Left renal pelvis (tissue), 4 donors: ENCODE measurements at places on chromosomes 7 and 10.

GRCh38 chr7:16951483-16952080, 69.8 kb upstream of the AGR3 start:
- no peak for DNase-seq

DNA sequence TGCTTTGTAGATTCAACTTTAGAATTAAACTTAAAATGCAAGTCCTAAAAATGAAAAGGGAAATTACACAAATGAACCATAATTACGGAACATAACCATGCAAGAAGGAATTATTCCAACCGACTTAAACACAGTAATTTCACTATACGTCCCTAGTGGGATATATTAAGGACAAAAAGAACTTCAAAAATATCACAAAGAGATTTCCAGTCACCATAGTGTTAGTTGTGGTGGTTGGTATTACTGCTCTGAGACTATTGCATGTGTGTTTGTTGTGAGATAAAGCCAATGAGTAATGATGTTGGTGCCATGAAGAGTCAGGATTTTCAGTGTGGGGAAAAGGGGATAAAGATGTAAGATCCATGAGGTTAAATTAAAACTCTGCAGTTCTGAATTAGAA, 49.6 kb downstream of the KCNH2 start:
- DNase-seq = no peak

DNA sequence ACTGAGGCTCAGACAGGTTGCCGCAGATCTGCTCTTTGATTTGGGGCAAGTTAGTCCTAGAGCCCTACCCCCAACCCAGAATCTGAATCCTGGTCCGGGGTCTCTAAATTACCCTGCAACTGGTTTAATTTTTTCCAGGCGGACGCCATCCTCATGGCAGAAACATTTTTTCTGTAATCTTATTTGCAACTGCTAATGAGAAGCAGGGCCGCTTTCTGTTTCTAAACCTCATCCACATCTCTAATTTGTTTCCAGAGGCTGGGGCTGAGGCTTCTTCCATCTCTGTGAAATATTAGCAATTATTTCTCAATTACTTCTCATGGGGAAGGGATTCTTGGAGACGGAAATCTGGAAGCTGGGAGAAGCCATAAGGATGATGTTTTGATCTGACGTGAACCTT, 261.6 kb downstream of the RPS24 start:
- DNase-seq = no peak

GRCh38 chr7:83941300-83941699, 253.3 kb downstream of the SEMA3A start:
- DNase-seq = no peak

- DNase-seq = no peak
Measured at GRCh38 chr10:110167149-110167548, 40.3 kb upstream of the MXI1 start.

DNA sequence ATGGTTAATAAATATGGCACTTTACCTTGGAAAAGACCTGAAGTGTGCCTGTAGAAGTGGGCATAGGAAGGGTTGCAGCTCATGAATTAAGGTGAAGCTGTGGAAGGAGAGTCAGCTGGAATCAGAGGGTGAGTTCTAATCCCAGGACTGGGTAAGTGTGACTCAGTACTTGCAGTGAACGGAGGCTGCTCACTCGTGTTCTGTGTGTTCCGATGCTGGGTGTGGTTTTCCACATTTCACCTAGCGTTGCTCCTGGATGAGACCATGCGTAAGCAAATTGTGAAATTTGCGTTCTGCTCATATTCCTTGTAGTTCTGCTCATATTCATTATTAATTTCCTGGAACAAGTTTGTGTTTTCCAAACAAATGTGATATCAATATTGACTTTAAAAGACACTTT, 22.4 kb upstream of the TMEM236 start:
- DNase-seq = no peak

GRCh38 chr10:121988361-121989324, at the start of gene TACC2:
Gene TACC2, plus strand, starts transcription at chr10:121989163. Its CDS starts 32,819 bp downstream, at chr10:122021982.
- DNase-seq = no peak

- no peak for DNase-seq
Measured at GRCh38 chr7:32020551-32021159, 49.6 kb downstream of the PDE1C start.

DNA sequence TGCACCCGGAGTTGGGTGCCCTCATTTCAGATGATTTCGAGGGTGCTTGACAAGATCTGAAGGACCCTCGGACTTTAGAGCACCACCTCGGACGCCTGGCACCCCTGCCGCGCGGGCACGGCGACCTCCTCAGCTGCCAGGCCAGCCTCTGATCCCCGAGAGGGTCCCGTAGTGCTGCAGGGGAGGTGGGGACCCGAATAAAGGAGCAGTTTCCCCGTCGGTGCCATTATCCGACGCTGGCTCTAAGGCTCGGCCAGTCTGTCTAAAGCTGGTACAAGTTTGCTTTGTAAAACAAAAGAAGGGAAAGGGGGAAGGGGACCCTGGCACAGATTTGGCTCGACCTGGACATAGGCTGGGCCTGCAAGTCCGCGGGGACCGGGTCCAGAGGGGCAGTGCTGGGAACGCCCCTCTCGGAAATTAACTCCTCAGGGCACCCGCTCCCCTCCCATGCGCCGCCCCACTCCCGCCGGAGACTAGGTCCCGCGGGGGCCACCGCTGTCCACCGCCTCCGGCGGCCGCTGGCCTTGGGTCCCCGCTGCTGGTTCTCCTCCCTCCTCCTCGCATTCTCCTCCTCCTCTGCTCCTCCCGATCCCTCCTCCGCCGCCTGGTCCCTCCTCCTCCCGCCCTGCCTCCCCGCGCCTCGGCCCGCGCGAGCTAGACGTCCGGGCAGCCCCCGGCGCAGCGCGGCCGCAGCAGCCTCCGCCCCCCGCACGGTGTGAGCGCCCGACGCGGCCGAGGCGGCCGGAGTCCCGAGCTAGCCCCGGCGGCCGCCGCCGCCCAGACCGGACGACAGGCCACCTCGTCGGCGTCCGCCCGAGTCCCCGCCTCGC, at the start of gene EGFR:
TSS of gene EGFR (plus strand) at position 657 of the 830 bp plus-strand sequence. CDS start 261 bp downstream, outside the sequence.
- peak; percentile 66 for DNase-seq

GRCh38 chr7:95411666-95412065, 15.5 kb upstream of the PON3 start:
- DNase-seq = no peak

DNA sequence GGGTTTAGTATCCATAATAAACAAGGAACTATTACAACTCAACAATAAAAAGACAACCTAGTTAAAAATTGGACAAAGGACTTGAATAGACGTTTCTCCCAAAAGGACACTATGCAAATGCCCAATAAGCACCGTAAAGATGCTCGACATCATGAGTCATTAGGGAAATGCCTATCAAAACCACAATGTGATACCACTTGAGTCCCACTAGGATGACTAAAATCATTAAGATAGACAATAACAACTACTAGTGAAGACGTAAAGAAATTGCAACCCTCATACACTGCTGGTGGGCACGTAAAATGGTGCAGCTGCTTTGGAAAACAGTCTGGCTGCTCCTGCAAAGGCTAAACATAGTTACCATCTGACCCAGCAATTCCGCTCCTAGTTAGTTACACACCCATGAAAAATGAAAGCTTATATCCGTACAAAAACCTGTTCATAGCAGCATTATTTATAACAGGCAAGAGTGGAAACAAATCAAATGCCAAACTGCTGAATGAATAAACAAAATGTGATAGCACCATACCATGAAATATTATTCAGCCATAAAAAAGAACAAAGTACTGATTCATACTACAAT, 17.3 kb downstream of the CCDC3 start:
- DNase-seq = no peak

DNA sequence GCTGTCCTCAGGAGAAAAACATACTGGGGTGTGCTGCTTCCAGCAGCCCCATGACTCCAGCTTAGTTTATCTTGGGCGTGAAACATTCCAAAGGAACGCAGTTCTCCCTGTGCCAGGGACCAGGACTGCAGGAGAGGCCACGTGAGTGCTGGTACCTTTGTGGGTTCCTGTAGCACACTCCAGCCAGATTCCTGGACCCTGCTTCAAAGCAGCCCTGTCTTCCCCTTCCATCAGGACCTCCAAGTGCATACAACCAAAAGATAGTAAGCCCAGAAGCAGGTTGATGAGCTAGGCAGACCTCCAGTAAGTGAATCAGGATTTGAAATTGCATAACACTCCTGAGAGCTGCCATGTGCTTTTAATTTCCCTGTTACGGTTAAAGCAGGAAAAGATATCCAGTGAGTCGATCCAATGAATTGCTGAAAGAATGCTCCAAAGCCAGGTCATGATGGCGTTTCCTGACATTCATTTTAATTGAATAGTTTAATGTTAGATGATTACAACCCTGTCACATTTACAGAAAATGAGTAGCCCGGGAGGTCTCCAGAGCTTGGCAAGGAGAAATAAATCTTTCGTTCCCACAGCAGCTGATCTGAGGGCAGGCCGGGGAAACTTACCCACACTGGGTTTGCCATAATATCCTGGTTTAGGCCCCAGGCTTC, 38.9 kb upstream of the CPXM2 start:
- DNase-seq = no peak

GRCh38 chr7:157011333-157012112, 1.1 kb upstream of the MNX1 start:
- DNase-seq = no peak

GRCh38 chr10:116889066-116889465, 39.8 kb downstream of the ENO4 start:
- no peak for DNase-seq

DNA sequence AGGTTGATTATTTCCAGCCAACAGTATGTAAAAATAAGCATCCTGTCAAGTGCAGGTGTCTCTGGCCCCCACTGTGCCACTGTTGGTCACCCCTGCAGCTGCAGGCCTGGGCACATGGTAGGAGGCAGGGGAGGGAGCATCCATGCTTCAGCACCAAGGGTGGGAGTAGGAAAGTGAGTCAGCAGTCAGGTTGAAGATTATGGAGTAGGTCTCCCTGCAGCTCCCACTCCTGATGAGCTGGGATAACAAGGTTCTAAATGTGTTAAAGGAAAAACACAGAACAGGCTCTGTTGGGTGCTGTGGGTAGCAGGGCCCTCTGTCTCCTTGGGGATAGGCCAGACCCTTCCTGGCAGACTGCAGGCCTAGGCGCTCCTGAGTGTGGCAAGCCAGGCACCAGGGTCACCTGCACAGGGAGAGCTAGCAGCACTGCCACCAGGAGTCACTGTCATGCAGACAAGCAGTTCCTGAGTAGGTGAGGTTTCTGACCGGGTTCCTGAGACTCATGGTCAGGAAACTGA, 59.3 kb downstream of the NUDCD3 start:
- no peak for DNase-seq

DNA sequence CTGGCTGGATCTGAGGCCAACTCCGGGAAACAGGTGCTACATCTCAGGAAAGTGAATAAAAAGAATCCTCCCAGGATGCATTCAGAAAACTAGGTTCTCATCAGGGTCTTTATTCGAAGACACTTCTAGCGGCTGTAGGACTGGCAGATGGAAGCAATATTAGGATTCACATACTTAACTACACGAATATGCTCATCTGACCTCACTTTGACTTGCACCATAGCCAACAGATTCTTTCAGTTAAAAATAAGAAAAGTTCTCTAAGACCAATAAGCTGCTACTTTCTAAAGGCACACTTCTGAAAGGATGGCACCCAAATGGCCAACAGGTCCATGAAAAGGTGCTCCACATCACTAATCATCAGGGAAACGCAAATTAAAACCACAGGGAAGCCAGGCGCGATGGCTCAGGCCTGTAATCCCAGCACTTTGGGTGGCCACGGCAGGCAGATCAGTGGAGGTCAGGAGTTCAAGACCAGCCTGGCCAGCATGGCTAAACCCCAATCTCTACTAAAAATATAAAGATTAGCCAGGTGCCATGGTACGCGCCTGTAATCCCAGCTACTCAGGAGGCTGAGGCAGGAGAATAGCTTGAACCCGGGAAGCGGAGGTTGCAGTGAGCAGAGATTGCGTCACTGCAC, 258.0 kb downstream of the ZMYND11 start:
- no peak for DNase-seq

GRCh38 chr7:925601-926000, 28.9 kb downstream of the ADAP1 start:
- no peak for DNase-seq

DNA sequence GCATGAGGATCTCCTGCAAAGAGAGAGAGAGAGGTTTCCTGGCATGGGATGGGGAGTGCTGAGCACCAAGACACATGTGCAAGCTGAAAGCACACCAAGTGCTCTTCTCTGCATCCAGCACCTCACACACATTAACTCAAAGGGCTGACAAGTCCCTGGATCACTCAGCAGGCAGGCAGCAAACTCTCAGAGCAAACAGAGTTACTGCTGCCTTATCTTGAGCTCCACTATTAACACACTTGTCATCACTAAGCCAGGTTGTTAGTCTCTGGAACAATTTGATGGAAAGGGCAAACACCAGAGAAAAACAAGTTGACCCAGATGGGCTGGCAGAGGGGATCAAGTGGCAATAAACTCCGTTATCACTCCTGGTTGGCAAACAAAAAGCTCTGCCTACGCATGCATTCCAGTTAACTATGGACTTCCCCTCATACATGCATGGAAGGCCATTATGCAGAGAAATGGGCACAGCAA, 349.9 kb downstream of the KCNMA1 start:
- DNase-seq = no peak

DNA sequence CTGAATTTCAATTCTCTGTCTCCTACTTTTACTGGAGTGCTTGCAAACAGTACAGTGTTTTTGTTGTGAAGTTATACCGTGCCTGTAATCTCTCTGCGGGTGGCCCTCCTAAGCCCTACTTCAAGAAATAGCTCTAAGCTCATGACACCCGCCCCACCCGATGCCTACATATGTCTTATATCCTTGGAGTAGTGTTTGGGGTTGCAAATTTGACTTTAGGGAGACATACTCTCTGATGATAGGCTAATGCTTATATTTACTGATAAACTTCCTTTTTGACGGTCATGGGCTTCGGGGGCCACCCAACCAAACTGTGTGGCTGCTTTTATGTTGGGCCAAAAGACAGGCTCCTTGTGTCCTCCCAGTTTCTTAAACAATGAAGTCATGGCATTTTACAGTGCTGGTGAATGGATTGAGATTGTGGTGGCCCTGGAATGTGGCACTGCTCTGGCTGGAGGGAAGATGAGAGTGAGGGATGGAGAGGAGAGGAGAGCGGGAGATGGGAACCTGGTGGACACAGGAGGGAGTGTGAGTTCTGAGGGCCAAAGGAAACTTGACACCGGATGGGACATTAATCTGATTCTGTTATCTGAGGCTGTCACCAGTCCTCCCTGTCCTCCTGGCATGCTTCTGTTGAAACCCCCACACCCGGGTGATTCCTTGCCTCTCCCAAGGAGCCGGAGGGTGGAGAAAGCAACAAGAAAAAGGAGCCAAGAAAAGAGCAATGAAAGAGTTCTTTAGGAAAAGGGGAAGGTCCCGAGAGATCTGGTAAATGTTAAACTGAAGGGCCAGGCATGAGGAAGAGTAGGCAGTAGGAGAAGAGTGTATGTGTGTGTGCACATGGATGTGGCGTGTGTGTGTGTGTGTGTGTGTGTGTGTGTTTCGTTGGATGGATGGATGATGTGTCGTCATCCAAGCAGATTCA, 113.3 kb downstream of the TCF7L2 start:
- no peak for DNase-seq

GRCh38 chr7:13745530-13745929, 243.9 kb downstream of the ETV1 start:
- no peak for DNase-seq

- no peak for DNase-seq
Measured at GRCh38 chr10:81871558-81871957, 3.4 kb upstream of the NRG3 start.

- no peak for DNase-seq
Measured at GRCh38 chr10:97923057-97923456, 73.4 kb downstream of the GOLGA7B start.

- DNase-seq = no peak
Measured at GRCh38 chr10:17657103-17657500, 13.2 kb downstream of the STAM start.
